MV-4-11 (cell line): ENCODE measurements at places on chromosomes 4 and X.

- no peak for DNase-seq
Measured at GRCh38 chr4:185480016-185480732, 8.6 kb upstream of the CCDC110 start.

- DNase-seq: no peak
Measured at GRCh38 chr4:185831125-185831815, 19.3 kb upstream of the SORBS2 start.

- DNase-seq: no peak
Measured at GRCh38 chrX:131942034-131942433, 81.1 kb upstream of the STK26 start.

GRCh38 chr4:149062997-149063396 is 620.8 kb upstream of the NR3C2 start:
- DNase-seq: no peak

GRCh38 chrX:74344280-74344622 is 40.3 kb downstream of the ZCCHC13 start:
- DNase-seq: no peak
